ENCODE measurements at places on chromosomes 7 and 10.

GRCh38 chr10:63843107-63843506, 321.9 kb downstream of the REEP3 start:
- no peak for DNase-seq

GRCh38 chr7:140937702-140938264, 13.1 kb upstream of the BRAF start:
- DNase-seq = no peak

DNA sequence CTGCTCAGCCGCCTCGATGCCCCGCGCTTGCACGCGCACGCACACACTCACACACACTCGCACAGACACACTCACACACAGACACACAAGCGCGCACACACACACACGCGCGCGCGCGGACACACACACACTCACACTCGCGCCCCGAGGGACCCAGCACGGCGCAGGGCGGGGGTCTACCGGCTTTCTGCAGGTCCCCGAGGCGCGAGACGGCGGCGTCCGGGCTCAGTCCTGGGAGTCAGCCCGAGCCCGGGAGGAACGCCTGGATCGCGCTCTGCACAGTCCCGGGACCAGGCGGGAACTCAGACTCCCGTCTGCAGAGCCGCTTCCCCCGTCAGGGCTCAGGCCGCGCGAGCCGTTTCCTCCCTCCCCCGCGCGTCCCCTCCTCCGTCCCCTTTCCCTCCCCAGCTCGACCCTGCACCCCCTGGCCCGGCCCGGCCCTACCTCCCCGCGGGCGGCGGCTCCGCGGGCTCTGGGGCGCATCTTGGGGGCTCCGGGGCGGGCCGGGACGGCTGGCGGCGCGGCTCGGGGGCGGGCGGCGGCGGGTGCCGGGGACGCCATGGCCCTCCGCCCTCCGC, 464 bp downstream of the DENND2A start:
- DNase-seq = no peak

GRCh38 chr10:25245165-25245564, 70.4 kb downstream of the GPR158 start:
- DNase-seq = no peak

GRCh38 chr7:118195837-118196474, 12.0 kb downstream of the LSM8 start:
- DNase-seq = no peak

- no peak for DNase-seq
Observed at GRCh38 chr7:85125651-85126131, 61.2 kb downstream of the SEMA3D start.

DNA sequence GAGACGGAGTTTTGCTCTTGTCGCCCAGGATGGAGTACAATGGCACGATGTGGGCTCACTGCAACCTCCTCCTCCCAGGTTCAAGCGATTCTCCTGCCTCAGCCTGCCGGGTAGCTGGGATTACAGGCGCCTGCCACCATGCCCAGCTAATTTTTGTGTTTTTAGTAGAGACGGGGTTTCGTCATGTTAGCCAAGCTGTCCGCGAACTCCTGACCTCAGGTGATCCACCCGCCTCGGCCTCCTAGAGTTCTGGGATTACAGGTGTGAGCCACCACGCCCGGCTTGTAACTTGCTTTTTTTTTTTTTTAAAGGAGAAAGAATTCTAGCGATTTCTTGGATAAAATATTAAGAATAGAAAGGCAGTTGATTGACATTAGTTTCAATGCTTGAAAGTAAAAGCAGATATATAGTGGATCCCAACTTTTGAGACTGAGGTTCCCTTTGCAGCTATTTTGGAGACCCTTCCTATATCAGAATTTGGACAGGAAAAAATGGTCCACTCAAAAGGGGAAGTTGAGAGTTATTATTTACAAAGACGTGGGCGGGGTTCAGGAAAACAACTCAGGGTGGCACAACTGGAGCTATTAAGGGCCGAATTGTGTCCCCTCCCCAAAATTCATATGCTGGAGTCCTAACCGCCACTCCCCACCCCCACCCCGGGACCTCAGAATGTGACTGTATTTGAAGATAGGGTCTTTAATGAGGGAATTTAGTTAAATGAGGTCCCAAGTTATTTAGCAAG, 1.3 kb upstream of the ERCC6 start:
- DNase-seq = no peak

- no peak for DNase-seq
Observed at GRCh38 chr10:4191354-4191753, 406.3 kb upstream of the KLF6 start.

DNA sequence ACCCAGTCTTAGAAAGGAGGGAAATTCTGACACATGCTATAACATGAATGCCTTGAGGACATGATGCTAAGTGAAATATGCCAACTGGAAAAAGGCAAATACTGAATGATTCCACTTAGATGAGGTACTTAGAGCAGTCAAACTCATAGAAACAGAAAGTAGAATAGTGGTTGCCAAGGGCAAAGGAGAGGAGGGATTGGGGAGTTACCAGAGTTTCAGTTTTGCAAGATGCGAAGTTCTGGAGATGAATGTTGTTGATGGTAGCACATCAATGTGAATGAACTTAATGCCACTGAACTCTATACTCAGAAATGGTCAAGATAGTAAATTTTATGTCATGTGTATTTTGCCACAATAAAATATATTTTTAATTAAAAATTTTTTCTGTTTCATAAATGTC, 38.9 kb downstream of the DRGX start:
- no peak for DNase-seq

- DNase-seq = no peak
Observed at GRCh38 chr7:15757041-15758000, 70.8 kb upstream of the MEOX2 start.

- DNase-seq = no peak
Observed at GRCh38 chr10:117163061-117163953, 25.2 kb upstream of the VAX1 start.

DNA sequence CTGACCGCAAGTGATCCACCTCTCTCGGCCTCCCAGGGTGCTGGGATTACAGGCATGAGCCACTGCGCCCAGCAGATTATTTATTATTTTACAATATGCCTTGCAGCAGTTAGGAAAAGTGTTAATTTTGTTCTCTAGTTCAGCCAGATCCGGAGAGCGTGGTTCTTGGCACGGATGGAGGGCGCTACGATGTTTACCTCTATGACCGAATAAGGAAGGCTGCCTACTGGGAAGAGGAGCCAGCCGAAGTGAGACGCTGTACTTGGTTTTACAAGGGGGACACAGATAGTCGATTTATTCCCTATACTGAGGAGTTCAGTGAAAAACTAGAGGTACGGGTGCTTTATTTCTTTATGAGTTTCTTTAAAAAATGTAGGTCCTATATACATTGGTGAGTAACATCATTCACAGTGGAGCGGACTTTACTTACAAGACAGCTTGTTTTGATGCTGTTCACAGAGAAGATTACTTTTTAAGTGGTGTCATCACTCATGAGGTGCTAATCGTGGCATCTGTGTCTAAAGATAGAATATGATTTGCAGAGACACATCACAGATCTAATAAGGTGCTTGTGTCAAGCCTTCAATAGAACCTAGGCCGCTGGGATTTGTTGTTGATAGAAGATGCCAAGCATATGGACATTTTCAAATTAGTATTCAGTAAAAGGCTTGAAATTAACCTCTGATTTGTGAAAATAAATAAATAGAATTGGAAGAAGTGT, 11.6 kb downstream of the SEC23IP start:
- no peak for DNase-seq

DNA sequence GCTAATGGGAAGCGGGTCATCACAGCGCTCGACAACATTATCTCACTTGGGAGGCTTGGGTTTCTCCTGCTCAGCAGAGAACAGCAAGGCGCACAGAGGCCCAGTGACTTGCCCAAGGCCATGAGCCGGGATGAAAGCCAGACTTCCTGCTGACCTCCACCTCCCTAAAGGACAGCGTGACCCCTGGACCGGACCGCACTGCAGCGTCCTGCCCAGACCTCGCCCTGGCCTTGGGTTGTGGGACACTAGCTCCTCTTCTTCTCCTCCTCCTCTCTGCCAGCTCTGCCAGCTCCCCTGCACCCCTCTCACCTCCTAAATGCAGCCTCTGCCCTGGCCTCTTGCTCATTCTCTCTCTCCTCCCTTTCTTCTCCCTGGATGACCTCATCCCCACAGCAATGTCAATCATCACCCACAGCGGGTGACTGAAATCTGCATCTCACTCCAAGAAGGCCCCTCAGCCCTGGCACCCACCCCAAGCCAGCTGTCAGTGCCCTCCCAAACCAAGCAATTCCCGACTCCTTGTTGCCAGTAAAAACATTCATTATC, 19.4 kb downstream of the SPOCK2 start:
- DNase-seq = no peak

DNA sequence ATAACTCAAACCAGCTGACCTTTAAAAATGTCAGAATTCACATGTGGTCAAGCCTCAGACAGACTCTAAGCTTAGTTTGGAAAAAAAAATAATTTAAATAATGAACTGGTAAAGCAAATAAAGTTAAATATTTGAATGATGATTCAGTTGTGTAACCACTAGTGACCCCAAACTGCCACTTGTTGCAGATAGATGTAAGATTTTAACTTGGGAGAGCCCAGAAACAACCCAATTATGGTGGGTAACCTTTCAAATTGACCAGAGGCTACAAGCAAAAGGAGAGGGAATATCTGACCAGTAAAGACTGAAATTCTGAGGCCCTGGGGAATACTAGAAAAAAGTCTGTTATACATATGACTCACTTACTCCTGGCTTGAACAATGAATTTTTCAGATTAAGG, 268.1 kb downstream of the HPSE2 start:
- DNase-seq = no peak

DNA sequence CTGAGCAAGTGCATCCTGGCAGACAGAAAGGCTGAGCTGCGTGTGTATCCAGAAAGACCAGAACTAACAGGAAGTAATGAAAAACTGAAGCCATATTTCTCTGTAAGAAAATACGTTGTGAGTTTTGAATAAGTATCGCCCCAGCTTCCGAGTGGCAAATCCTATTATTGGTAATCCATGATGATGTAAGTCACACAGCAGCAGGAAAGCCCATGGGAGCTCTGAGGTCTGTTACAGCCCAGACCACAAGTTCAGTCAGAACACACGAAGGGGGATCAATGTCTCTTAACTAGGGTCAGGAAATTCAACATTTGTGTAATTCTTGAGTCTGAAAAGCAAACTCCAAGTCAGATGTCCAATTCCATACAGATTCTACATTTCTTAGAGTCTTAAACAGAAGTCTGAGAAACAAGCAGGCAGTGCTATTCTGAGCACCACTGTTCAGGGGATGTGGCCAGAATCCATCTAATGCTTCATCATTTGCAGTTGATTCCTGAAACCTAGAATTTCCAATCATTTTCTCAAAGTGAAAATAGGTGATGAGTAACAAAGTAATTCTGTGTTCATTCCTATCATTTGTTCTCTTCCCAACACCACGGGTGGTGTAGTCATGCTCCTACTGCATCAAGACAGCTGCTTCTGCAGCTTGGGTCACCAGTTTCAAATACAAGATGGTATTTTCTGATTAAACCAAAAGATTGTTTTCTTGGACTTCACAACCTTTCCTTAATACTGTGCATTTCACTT, at the start of gene LRIT2:
Gene LRIT2, minus strand, starts transcription at position 118 of the 747 bp plus-strand sequence. Its CDS starts 24 bp downstream, at position 94.
- no peak for DNase-seq

DNA sequence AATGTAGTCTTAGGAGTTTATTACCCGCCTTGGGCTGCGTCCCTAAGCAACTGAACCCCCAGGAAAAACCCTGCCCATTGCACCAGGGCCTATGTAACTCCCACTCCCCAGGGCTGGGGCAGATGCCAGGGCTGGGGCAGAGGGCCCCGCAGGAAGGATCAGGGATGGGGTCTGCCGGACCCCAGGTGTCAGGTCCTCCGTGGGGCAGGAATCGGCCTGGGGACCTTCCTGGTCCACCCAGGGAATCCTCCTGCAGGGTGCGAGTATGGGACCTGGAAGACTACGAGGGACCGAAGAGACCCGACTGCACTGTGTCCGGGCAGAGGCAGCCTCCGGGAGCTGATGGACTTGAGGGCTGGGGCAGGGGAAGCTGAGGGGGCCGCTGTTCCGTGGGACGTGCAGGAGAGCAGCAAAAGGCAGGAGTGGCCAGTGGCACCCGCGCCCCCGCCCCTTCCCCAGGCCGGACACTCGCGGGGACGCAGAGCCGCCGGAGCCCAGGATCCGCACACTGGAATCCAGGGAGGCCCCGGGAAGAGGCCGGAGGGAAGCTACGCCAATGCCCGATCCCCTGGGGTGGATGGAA, 2.5 kb upstream of the ATP5MF start:
- DNase-seq = no peak

- no peak for DNase-seq
Observed at GRCh38 chr7:130157700-130158099, 47.5 kb downstream of the TMEM209 start.

DNA sequence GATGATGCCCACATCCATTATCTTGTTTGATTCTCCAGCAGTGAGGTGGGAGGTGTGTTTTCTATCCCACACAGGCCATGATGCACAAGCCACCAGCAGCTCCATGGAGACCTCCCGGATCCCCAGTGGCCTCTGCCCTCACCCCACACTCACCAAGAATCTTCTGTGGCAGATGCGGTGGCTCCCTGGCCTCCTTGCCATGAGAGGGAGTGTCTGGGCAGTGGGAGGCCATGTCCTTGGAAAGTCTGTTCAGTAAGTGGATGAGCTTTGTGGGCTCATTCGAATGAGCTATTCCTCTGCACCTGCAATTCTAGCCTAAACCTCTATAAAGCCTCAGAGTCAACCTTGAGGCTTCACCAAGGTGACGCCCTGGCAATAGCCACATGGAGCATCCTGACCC, 243.8 kb downstream of the TCERG1L start:
- DNase-seq = no peak

GRCh38 chr10:102410429-102411073, 8.0 kb downstream of the PSD start:
- no peak for DNase-seq

GRCh38 chr10:71348850-71349249, 29.8 kb downstream of the SLC29A3 start:
- DNase-seq = no peak

DNA sequence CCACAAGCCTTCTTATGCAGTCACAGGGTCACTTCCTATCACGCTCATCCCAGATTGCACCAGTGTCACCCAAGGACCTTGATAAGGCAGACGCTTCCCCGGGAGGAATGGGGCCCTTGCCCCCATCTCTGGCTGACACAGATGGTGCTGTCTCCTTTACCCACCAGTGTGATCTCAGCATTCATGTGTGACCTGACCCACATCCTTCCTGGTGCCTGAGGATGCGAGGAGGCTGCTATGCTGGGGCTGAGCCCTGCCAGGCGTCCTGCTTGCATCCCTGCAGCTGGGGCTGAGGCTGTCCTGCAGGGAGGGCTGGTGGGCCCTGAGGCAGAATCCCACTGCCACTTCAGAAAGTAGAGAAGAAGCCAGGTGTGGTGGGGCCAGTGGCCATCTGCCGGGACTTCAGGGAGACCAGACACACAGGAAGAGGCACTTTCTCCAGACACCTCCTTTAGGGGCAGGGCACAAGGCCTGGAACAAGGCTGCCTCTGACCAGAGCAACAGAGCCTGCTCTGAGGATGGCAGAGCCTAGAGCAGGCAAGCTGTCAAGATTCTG, 35.3 kb downstream of the RASGEF1A start:
- DNase-seq = peak; percentile 7

Data from ascending aorta (tissue), 2 donors.